Heart left ventricle (tissue), 16 donors: ENCODE measurements at places on chromosomes 16 and 17. TPM values are rescaled to one million over a fixed set of nuclear protein-coding genes. Genes with fewer than 3 reads are reported as not detected.

GRCh38 chr16:47946092-47946491, 209.7 kb downstream of the ABCC12 start:
- H3K27ac ChIP-seq = no peak overlapping the region
- no peaks in the 10 kb centered on the region for H3K27me3 ChIP-seq
- no peaks in the 10 kb centered on the region for H3K4me1 ChIP-seq
- no peaks in the 10 kb centered on the region for H3K36me3 ChIP-seq
- DNase-seq = no peak

SRRM2 gene
- 237 TPM for total RNA-seq

ITGAX gene
- total RNA-seq = 1.1 TPM

CLEC18B gene
- 0.18 TPM for total RNA-seq

GRCh38 chr17:2101448-2102257, 46.8 kb downstream of the HIC1 start:
- no peak overlapping the region for H3K4me3 ChIP-seq
- no peaks in the 10 kb centered on the region for H3K27me3 ChIP-seq
- DNase-seq = peak; percentile 52
- H3K36me3 ChIP-seq = no peaks in the 10 kb centered on the region
- H3K27ac ChIP-seq = peak overlapping the region; percentile 3

DNA sequence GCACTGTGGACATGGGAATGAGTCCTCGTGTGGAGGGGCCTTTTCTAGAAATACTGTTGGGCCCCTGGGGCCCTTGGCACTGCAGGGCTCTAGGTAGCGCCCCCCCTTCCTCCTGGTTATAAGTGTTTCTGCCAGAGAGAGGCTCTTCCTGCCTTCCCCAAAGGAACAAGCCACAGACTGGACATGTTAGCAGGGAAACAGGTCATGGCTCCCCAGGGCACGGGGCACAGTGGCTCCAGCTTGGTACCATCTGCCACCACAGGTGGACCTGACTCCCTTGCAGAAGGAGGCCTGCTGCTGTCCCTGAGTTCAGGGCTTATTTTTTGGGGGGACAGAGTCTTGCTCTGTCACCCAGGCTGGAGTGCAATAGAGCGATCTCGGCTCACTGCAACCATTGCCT, 8.8 kb downstream of the PDK2 start:
- no peak overlapping the region for H3K4me3 ChIP-seq
- H3K36me3 ChIP-seq = peaks cover 67% of the 10 kb centered on the region
- no peaks in the 10 kb centered on the region for H3K27me3 ChIP-seq
- H3K4me1 ChIP-seq = peaks cover 51% of the 10 kb centered on the region

GRCh38 chr16:5393070-5393469, 295.5 kb upstream of the EEF2KMT start:
- no peaks in the 10 kb centered on the region for H3K27me3 ChIP-seq
- H3K4me3 ChIP-seq = no peak overlapping the region
- DNase-seq = no peak

GRCh38 chr17:43809121-43809520, 23.8 kb downstream of the MPP3 start:
- H3K36me3 ChIP-seq = peaks cover 87% of the 10 kb centered on the region
- no peaks in the 10 kb centered on the region for H3K27me3 ChIP-seq
- H3K4me1 ChIP-seq = no peaks in the 10 kb centered on the region

KRT9 gene
- not detected for total RNA-seq

DNA sequence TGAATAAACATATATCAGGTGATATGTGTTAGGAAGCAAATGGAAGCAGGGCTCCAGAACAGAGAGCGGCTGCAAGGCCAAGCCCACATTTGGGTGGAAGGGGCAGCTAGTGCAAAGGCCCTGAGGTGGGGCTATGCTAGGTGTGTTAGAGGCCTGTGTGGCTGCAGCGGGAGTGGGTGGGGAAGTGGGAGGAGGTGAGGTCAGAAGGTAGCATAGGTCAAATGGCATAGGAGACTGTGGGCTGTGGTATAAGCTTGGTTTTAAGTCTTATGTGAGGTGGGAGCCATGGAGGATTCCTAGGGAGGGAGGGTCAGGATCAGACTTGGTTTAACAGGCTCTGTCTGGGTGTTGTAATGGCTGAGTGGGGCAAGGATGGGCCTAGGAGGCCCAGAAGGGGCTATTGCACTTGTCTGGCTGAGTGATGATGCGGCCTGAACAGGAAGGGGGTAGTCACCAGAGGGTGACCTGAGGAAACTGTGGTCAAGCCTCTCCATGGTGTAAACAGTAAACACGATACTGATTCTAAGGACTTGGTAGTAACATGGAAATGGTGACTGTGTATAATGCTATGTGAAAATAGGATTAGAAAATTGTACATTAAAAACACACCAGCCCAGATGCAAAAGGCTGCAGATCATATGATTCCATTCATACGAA, 31.1 kb downstream of the RAI1 start:
- H3K4me3 ChIP-seq = no peak overlapping the region
- peaks cover 47% of the 10 kb centered on the region for H3K4me1 ChIP-seq
- no peak for DNase-seq
- H3K36me3 ChIP-seq = no peaks in the 10 kb centered on the region
- no peak overlapping the region for H3K27ac ChIP-seq

GRCh38 chr17:17387498-17388362, 84.6 kb downstream of the NT5M start:
- no peak for DNase-seq
- H3K27me3 ChIP-seq = no peaks in the 10 kb centered on the region
- H3K36me3 ChIP-seq = no peaks in the 10 kb centered on the region
- peak overlapping the region; percentile 39 for H3K27ac ChIP-seq

DNA sequence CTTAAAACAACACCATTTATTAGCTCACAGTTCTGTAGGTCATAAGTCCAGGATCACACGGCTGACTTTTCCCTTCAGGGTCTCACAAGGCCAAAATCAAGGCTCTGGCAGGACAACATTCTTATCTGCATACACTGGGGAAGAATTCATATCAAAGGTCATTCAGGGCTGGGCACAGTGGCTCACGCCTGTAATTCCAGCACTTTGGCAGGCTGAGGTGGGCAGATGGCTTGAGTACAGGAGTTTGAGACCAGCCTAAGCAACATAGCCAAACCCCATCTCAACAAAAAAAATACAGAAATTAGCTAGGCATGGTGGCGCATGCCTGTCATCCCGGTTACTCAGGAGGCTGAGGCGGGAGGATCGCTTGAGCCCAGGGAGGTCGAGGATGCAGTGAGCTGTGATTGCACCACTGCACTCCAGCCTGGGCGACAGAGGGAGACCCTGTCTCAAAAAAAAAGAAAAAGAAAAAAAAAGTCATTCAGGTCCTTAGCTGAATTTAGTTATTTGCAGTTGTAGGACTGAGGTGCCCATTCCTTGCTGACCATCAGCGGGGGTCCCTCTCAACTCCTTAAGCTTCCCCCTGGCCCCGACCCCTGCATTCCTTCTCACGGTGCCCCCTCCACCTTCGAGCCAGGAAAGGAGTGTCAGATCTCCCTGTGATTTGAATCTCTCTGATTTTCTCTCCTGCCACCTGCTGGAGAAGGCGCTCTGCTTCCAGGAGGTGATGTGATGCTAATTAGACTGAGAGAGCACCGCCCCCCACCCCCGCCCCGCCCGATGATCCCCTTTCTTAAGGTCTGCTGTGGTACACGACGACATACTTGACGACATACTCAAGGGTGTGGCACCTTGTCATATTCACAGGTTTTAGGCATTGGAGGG, 91.8 kb upstream of the CLEC18A start:
- H3K4me3 ChIP-seq = no peak overlapping the region
- H3K4me1 ChIP-seq = peaks cover 56% of the 10 kb centered on the region
- no peaks in the 10 kb centered on the region for H3K27me3 ChIP-seq
- peak; percentile 47 for DNase-seq
- no peaks in the 10 kb centered on the region for H3K36me3 ChIP-seq
- peak overlapping the region; percentile 88 for H3K27ac ChIP-seq

DNA sequence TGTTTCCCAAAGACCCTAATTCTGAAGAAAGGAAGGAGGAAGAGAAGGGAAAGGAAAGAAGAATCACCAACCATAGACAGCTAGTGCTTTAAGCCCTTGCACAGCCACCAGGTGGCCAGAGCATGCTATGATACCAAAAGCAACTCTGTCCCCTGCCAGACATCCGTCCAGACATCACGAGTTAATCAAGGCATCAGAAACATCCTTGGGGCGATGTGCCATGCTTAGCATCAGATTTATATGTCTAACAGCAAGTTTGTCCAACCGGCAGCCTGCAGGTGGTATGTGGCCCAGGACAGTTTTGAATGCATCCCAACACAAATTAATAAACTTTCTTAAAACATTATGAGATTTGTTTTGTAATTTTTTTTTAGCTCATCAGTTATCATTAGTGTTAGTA, 2.9 kb upstream of the CRYBA1 start:
- no peaks in the 10 kb centered on the region for H3K27me3 ChIP-seq
- H3K4me3 ChIP-seq = no peak overlapping the region
- no peaks in the 10 kb centered on the region for H3K36me3 ChIP-seq

- no peak for DNase-seq
- H3K36me3 ChIP-seq = peaks cover 71% of the 10 kb centered on the region
- H3K27me3 ChIP-seq = no peaks in the 10 kb centered on the region
- H3K4me1 ChIP-seq = no peaks in the 10 kb centered on the region
- no peak overlapping the region for H3K27ac ChIP-seq
Observed at GRCh38 chr16:68356249-68356918, 45.6 kb downstream of the PRMT7 start.

- H3K4me3 ChIP-seq = no peak overlapping the region
- no peaks in the 10 kb centered on the region for H3K27me3 ChIP-seq
- no peak overlapping the region for H3K27ac ChIP-seq
- no peak for DNase-seq
Observed at GRCh38 chr16:63038397-63039106, 1002.3 kb upstream of the CDH8 start.
